Activated naive CD4-positive, alpha-beta T cell treated with anti-CD3 and anti-CD28 coated beads, Interleukin-2, amount 50 U/mL, for 72 hours (primary cell): ENCODE measurements at places on chromosomes 2 and 18.

- no peak for DNase-seq
Observed at GRCh38 chr2:65465857-65466256, 33.5 kb upstream of the SPRED2 start.

GRCh38 chr2:110858135-110858725 lies 125.9 kb downstream of the ACOXL start:
- DNase-seq, result peak; percentile 41

DNA sequence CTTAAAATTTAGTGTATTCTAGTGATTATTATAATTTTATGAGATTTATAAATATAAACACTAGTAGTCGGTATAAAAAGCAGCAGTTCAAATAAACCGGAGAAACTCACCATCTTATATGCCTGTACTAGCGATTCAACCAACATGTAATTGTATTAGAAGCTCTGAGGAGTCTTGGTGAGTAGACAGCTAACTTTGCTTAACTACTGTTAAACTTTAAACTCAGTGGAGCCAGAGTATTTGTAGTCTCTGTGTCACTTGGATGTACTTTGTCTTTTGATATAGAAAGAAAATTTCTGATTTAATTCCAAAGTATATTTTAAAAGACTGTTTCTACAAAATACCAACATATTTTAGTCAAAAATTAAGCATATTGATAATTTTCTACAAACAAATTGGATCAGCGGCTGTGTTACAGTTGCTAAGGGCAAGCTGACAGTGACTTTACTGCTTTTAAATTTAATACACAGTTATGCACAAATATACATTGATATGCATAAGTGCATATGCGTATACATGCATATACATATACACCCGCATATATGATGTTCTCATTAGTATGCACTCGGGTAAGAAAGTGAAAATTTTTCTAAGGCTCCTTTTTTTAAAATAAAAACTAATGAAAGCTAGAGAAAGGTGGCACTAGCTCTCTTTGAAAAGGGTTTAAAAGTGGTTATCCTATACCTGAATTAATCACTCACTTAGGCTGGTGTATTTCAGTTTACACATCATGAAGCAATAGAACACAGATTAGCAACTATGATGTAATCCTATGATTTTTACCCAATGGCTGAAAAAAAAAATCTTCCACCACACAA lies 374.5 kb downstream of the NCKAP5 start:
- no peak for DNase-seq

- DNase-seq, result no peak
Observed at GRCh38 chr2:211982162-211982561, 556.4 kb downstream of the ERBB4 start.

DNA sequence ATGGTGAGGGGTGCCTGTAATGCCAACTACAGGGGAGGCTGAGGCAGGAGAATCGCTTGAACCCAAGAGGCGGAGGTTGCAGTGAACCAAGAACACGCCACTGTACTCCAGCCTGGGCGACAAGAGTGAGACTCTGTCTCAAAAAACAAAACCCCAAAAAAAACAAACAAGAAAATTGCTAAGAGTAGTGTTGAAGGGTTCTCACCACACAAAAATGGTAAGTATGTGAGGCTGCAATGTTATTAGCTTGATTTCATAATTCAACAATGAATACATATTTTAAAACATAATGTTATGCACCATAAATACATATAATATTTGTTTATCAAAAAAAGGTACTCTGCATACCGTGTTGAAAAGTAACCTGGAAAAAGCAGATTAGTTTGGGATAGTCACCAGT lies 45.8 kb downstream of the PSMG2 start:
- DNase-seq, result no peak

DNA sequence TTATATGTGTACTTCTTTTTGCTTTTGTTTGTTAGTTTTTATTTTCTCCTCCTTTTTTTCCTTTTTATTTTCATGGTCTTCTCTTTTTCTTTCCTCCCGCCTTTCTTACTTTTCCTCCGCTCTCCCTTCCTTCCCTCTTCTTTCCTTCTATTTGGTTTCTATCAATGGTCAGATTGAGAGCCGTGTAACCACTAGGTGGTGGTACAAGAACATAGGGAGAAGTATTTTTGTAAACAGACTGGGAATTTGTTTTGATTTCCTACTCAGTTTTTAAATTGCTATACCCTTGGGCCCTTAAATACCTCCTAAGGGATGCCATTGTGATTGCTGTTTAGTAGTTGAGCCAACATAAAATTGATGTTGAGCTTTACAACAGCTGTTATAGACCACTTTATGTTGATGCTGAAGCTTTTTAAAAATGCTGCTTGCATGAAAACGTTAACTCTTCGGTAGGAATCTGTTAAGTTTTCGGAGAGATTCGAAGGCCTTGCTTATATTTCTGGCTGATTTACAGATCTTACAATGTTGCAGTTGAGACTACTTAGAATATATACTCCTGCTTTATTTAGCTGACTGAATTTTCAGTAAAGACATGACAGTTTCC lies 124.2 kb downstream of the UBE2E3 start:
- DNase-seq, result no peak
